ENCODE measurements at places on chromosomes 16 and 17.

DNA sequence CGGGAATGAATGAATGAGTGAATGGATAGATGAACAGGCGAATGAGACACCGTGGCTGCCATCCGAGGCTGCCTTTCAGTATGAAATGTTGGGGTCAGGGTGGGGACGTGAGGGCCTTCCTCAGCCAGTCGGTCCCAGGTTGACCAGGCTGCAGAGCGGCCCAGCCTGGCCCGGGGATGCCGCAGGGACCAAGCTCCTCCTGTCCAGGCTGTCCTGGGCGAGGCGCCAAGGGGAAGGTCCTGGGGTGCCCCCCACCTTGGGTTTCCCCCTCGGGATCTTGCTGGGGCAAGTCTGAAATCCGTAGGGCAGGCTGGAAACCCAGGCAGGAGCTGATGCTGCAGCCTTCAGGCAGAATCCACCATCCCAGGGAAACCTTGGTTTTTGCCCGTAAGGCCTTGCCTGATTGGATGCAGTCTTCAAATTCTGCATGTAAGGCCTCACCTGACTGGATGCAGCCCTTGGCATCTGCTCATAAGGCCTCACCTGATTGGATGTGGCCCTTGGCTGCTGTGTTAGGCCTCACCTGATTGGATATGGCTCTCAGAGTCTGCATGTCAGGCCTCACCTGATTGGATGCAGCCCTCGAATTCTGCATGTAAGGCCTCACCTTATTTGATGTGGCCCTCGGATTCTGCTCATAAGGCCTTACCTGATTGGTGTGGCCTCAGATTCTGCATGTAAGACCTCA is 61.7 kb upstream of the ZNF469 start:
- no peak for DNase-seq

DNA sequence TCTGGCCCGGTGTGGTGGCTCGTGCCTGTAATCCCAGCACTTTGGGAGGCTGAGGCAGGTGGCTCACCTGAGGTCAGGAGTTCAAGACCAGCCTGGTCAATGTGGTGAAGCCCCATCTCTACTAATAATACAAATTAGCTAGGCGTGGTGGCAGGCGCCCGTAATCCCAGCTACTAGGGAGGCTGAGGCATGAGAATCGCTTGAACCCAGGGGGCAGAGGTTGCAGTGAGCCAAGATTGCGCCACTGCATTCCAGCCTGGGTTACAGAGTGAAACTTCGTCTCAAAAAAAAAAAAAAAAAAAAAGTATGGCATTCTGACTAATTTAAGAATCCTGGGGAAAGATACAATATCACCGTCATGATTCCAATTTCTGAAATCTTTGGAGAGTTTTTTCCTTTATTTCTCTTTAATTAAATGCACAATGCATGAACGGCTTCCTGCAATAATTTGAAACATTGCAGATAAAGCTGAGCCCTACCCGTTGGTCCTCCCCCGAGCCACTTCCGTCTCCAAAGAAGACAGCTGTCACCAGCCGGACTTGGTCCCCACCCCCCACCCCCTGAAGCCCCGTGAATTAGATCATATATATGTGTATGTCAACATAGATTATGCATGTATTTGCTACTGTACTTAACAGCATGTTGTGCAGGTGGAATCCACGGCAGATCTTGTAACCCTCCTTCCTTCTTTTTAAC is 142.6 kb upstream of the PLCG2 start:
- DNase-seq, result peak; percentile 47

DNA sequence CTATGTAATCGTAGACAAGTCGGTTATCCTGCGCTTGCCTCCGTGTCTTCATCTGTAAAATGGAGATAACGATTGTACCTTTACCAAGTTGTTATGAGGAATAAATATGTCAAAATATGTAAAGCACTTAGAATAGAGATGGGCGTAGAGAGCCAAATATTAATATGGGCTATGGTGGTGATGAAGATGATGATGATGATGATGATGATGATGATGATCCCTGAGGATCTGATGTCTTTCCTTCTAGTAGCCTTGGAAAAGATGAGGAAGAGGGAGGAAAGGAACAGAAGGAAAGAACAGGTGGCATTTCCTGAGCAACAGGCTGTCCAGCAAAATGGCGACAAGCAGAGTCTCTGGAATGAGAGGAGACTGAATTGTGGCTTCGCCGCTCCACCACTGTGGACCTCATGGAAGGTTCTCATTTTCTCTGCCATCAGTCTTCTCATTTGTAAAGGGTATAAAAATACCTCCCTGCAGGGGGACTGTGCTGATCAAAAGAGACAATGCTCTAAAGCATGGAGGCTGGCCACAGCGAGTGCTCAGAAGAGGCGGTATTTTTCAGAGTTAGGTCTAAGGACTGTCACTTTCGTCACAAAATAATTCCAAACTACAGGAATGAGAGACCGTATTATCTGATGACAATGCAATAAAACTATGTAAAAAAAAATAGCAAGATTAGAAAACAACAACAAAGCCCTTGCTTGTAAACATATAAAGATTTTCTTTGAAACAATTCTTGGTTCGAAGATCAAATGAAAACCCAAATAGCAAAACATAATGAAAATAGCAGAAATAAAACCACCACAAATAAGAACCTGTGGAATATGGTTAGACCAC is 17.2 kb upstream of the RCVRN start:
- no peak for DNase-seq

DNA sequence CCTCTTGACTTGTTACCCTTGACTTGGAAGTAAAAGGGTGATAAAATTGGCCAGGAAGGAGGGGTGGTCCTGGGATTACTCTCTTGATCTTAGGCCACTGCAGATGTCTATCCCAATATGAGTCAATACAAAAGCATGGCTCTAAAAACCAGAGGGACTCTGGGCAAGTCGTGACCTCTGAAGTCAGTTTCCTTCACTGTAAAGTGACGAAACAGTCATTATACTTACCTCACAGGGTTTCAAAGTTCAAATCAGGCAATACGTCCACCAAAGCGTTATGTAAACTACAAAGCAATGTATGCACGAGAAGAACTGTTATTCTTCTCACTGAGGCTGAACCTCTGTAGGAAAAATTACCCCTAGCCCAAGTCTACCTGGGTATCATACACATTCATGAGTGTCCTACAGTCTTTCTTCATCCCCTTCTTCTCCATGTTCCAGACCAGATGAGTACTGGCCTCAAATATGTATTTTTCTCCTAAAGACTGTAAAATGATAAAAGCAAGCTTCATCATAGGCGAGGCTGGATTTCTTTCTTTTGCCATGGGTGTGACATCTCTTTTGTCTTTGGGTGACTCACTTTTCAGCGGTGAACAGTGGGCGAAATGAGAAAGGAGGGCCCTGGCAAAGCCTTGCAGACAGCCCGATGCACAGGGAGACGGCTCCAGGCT is 34.5 kb upstream of the CLEC18B start:
- no peak for DNase-seq

- no peak for DNase-seq
These were observed 28.7 kb downstream of the CCR7 start for GRCh38 chr17:40536295-40537171.

DNA sequence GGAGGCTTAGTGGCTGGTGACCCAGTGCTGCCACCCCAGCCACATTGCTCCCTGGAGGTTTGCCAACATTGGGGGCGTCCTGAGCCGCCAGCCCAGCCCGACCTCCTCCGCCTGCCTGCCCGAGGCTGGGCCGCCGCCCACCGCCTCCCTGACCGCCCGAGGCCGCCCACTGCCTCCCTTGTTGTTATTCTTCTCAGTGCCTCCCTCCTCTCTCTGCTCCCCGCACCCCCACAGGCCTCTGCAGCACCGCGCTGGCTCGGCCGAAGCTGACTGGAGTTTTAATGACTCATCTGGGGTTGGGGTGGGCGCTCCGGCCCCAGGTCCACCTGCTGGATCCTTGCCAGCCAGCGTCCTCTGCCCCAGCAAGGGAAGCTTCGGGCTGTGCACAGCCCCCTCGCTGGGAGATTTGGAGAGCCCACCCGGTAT is 102.5 kb downstream of the RBFOX3 start:
- DNase-seq, result no peak

- no peak for DNase-seq
These were observed 96.4 kb downstream of the CCDC182 start for GRCh38 chr17:57648720-57649119.

DNA sequence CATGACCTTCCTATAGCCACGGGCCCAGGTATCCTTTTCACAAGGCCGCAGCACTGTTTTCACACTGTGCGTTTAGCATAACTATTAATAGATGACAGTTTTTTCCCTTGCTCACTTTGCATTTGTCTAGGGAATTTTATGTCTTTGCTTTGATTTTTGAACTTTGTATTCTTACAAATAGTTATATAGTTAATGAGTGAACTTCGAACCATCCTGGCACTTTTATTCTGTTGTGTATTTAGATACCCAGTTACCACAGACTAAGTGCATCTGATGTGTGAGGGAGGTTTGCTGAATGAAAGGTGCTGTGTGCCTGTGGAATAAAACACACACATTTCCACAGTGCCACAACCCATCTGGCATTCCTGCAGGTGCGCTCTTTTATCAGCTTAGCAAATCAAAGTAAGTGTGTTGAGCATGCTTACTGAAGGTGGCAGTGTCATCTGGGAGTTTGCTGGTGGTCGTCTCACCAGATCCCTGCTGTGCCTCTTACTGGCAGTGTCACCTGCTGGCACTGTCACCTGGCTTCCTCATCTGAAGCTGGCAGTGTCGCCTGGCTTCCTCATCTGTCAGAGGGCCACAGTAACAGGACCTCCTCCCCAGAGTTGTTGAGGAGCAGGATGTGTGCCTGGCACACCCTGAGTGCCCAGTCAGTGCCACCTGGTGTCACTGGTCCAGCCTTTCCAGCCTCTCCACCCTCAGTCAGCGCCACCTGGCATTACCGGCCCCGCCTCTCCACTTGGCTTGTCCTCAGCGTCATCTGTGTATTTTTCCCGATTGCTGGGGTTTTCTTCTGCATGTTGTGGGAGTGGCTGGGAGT is 37.6 kb downstream of the USP10 start:
- DNase-seq, result peak; percentile 80

DNA sequence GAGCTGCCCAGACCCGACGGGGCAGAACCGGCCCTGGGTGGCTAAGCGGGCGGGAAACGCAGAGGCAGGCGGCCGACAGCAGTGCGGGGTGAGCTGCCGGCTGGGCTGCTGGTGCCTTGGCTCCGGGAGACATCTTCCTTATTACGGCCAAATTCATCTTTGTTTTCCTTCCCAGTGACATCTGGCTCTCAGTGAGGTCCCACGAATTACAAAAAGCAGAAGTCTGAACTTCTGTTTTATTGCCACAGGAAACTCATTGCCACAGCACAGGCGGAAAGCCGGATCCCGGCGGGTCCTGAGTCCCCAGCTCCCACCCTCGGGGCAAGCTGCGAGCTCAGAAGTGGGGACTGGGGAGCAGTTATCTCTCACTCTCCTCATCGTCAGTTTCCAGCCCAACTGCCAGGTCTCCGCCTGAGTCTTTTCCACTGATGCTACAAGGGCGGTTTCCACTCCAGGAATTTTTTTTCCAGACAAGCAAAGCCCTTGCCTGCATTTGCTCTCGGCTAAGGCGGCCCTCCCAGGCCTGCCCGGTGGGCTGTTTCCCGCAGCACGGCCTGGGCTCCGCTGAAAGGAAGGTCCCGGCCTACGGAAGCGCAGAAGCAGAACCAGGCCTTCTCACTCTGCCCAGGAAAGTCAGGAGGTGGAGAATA is 40.3 kb downstream of the CBFA2T3 start:
- DNase-seq, result no peak

DNA sequence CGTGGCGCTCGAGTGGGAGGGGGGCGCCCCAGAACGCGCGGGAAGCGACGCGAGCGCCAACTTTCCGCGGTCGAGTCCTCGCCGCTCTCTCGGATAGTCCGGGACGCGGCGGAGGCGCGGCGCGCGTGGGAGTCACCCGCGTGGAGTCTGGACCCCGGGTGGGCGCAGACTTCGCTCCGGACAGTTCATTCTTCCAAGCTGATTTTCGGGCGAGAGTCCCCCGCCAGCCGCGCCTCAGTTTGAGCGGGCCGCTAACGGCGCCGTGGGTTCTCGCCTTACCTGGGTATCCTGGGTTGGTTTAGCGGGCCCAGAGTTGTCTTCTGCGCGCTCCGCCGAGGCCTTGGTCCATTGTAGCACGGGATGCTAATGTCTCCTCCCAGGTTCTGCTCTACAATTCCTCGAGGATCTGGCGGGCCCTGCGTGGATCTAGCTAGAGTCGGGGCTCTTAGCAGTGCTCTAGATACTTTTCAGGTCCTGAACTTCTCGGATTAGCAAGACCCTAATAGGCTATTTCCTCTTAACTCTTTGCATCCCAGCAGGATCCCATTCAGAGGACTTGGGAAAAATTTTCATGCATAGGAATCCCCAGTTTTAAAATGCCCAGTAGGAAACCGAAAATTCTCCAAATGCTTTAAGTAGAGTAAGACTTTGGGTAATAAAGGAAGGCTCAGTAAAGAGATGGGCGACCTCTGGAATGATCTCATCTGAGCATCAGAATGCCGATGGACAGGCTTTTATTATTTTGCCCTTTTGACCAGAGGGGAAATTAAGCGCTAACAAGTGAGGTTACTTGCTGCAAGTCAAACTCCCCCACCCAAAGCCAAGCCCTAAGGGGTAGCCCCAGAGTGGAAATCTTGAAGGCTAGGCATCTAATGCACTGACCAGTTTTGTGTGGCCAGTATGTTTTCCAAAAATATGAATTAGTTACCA is 537 bp upstream of the GJC1 start:
- DNase-seq, result peak; percentile 43

DNA sequence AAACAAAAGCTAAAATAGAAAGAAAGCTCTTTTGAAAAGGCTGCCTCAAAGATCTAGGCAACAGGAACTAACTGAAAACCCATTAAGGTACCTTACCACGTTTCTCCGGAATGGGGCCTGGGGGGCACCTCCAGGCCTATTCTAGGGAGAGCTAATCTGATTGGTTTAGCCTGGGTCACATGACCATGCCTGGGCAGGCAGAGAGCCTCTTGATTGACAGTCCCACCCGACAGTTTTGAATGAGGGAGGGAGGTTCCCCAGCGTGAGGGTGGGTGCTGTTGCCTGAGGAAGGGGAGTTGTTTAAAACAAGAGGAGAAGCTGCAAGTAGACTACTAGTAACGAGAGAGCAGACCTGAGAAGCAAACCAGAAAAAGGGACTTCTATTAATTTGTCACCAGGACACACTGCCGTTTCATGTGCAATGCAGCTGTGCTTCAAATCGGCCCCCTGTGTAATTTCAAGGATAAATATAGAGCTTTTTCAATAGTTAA is 143.4 kb upstream of the HS3ST2 start:
- DNase-seq, result no peak

- no peak for DNase-seq
These were observed 706 bp downstream of the TEN1 start for GRCh38 chr17:75979705-75980187.

DNA sequence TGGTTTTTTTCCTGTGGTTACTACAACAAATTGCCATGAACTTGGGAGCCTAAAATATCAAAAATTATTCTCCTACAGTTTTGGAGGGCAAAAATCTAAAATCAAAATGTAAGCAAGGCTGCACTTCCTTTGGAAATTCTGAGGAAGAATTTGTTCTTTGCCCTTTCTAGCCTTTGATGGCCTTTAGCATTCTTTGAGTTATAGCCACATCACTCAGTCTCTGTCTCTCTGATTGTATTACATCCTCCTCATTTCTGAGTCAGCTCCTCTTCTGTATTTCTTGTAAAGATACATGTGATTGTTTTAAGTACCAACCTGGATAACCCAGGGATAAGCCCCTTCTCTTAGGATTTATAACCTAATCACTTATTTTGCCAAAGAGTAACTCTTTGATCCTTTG is 282.0 kb downstream of the BCAS3 start:
- DNase-seq, result no peak

All from NCI-H510A treated with DMSO at 0.1 percent for 48 hours (cell line).